ENCODE measurements at places on chromosomes 16 and 17.

- no peak for DNase-seq
These were observed 5.0 kb downstream of the ADCY7 start for GRCh38 chr16:50271148-50272041.

DNA sequence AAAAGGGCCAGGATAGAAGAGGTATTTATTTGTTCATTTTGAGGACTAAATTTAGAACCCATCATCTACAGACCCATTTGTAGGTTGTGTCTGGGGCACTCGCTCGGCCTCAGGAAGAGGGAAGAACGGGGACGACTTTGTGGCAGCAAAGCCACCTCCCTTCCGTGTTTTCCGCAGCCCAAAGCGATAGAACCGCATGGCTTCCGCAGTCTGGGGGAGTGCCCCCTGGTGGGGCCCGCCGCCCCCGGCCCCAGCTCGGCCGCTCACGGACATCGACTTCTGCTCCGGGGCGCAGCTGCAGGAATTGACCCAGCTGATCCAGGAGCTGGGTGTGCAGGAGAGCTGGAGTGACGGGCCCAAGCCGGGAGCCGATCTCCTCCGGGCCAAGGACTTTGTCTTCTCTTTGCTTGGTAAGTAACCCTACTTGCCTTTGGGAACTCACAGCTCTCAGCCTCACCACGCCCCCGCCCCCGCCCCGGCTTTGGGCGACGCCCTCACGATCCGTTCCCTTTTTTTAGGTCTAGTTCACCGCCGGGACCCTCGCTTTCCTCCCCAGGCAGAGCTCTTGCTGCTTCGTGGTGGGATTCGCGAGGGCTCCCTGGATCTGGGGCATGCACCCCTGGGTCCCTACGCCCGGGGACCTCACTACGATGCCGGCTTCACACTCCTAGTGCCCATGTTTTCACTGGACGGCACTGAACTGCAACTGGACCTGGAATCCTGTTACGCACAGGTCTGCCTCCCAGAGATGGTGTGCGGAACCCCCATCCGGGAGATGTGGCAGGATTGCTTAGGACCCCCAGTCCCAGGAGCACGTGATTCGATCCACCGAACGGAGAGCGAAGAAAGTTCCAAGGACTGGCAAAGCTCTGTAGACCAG lies 681 bp downstream of the TMEM102 start:
- DNase-seq: no peak

DNA sequence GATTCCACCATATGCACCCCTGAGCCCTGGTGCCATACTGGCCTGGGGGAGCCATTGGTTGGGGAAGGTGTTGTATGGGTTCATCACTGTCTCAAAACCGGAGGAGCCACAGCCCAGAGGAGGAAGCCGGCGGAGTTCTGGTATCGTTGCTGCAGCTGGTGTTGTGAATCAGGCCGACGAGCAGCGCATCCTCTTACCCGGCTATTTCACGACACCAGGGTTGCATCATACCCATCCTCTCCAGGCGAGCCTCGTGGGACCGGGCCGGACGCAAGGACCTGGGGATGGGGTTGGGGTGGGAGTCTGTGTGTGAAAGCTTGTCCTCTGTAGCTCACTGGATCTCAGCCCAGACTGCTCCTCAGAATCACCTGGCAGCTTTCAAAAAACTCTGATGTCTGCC lies 6.6 kb upstream of the SLC12A3 start:
- DNase-seq: no peak

DNA sequence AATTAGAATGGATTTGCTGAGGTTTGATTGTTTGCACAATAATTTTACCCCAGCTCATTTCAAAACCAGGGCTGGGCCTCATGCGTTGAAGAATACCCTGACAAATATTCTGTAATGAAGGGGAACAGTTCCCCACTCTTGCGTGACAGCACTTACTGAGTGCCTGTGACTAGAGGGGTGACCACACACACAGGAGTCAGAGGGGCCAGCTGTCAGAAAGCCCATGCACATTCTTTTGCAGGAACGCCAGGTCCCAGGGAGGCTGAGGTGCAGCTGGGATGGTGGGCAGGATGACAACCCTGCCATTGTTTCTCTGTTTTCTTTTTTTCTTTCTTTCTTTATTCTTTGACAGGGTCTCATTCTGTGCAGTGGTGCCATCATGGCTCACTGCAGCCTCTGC lies 44.6 kb downstream of the SMPD3 start:
- DNase-seq: no peak

- DNase-seq: no peak
These were observed 26.6 kb upstream of the SLC13A2 start for GRCh38 chr17:28446716-28447395.

Measured in NCI-H1417 treated with DMSO at 0.1 percent for 48 hours (cell line).